ENCODE measurements at places on chromosomes 5 and 9. TPM values are rescaled to one million over a fixed set of nuclear protein-coding genes. Genes with fewer than 3 reads are reported as not detected.

Gene OR1Q1
- total RNA-seq = not detected

DNA sequence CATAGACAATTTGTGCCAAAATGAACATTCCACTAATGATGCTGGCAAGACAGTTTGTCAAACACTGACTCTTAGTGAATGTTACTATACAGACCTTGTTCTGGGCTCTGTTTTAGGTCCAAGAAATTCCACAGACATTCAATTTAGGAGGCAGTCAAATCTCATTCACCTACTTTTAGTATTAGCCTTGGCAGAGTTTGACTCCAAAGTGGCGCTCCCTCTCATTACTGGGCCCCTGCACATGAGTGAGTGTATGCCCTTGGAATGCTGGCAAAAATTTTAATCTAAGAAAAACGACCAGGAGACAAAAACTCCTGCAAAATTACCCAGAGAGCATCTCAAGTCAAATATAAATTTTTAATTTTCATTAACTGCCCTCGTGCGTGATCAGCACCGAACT is 94.9 kb upstream of the SLC27A6 start:
- DNase-seq = no peak

Gene PCDHAC1
- total RNA-seq = 1.8 TPM

Gene MAP1B
- 30.4 TPM for total RNA-seq

GRCh38 chr5:42502613-42503470 is 79.6 kb downstream of the GHR start:
- no peak for DNase-seq

Gene PRRX2
- total RNA-seq = not detected

DNA sequence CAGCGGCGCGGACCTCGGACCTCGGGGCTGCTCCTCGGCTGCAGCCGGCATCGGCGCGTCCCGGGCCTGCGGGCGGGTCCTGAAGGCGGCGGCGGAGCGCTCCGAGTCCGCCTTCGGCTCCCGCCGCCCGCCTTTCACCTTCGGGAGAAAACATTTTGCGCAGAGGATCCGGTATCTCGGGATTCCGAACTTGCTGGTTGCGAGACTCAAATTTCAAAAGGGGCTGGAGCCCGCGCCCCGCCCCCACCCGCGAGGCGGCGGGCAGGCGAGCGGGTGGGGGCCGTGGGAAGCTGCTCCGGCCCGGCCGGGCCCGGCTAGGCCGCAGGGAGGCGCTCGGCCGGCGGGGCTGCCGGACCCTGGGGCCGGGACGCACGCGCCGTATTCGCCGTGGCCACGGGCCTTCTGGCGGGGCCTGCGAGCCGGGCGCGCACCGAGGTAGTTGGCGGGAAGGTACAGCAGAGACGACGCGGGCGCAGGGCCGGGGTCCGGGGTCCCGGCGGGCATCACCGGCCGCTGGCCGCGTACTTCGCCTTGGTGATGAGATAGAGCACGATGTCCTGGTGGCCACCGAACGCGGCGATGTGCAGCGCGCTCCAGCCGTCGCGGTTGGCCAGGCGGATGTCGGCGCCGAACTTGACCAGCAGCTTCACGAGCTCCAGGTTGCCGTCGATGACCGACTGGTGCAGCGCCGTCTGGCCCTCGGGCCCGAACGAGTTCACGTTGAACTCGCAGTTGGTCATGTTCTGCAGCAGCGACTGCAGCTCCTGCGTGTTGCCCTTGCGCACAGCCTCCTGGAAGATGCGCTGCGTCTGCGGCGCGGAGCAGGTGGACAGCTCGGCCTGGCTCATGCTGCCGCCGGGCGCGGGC is 757 bp downstream of the NRARP start:
- DNase-seq = peak; percentile 71

DNA sequence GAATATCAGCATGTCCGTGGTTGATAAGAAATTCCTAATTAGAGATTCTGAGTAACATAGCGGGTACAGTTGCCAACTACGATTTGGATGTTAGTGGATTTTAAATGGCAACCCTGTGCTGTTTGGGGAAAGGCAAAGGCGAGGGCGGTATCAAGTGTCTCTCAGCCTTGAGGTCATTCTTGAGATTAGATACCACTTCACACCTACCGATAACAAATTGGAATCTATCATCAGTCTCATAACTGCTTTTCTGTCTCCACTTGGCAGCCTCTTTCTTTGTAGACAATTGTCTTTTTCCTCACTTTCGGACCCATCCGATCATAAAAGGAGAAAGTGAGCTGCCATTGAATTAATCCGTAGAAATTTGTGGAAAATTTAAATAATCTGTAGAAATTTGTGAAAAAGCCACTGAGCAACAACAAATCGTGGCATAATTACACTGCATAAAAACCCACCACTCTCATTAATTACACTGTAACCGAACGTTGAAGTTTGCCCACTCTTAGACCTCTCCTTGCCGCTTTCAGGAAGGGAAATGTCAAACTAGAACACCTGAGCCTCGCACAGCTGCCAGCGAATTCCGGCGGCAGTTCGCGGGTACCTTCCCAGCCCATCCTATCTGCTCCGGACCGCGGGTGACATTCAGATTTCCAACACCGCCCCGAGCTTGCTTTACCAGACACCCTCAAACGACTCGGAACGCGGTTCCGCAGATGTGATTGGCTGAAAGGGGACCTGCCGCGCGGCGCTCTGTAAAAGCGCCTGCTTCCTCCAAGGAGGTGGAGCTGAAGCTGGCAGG is 849 bp upstream of the RGMB start:
- DNase-seq = peak; percentile 74

DNA sequence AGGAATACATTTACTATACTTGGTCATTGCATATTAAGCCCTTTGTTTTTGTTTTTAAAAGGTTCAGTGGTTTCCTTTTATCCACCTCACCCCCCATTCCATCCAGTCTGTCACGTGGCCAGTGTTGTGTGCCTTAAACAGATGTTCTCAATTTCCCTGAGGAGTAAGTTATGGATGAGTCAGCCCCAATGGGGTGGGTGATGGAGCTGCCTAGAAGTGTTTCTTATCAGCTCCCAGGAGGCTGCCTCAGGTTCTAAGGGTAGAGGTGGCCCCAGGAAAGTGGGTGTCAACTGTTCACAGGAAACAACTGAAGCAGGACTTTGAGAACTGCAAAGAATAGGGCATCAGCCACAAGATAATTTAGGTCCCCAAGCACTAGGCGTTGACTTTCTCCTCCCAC is 41.1 kb downstream of the ACTBL2 start:
- DNase-seq = no peak

DNA sequence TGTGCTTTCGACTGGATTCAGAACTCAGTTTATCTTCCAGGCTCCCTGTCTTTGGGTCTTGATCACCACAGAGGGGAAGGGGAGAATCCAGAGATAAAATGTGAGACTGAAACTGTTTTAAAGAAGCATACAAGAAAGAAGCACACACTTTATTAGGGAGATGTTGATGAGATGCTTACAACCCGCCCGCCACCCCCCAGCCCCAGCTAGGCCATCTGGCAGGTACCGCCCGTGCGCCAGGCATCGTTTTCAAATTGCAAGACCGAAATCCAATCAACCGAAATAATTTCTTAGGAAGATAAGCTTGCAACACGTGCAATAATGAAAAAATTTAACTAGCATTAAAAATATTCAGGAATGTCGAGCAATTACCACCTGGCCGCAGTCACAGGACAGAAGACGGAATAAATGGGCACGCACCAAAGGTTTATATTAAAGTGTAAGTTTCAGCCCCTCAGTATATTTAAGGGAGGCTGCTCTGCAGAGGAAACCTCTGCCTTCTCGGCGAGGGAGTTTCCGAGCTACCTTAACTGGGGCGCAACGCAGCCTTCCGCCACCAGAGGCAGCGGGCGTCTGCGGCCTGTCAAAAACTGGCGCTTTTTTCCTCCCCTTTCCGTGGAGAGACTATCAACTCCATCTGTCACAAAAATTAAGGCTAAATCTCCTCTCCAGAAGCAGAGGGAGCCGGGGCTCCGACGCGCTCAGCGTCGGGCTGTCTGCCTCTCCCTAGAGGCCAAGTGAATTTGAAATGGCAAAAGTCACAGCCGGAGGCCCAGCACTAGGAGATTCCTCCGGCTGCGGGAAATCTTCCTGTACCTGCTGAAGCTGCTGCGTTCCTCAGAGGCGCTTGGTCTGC is 996 bp upstream of the GAS1 start:
- peak; percentile 89 for DNase-seq

DNA sequence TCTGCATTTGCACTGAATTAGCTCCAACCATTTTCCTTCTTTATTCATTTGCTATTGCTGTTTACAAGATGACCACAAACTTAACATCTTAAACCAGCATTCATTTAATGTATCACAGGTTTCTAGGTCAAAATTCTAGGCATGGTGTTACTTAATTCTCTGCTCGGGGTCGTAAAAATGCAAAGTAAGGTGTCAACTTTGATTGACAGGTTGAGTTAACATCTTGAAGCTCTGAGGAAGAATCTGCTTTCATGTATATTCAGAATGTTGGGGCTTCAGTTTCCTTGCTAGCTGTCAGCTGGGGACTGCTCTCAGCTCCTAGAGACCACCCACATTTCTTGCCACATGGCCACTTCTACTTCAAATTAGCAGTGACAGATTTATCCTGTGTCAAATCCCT is 348.7 kb upstream of the GRIN3A start:
- no peak for DNase-seq

GRCh38 chr5:157888814-157889532 is 30.0 kb upstream of the CLINT1 start:
- peak; percentile 31 for DNase-seq
